ENCODE measurements at places on chromosomes 3 and 15.

DNA sequence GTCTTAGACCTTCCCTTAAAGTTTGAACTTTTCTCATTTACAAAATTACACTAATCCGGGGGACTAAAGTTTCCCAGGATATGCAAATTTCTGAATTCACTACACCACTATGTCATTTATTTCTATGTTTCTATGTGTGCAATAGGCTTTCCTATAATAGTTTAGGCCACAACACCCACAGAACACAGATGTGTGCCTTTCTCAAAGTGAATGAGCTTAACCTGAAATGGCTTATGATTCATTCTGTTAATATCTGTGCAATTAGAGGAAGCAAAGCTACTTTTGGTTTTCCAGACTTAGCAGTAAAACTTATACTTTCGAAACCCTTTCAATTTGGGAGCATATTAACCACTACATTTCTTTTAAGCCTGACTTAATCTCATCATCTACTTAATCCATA lies 748.1 kb downstream of the GBE1 start:
- DNase-seq = no peak

DNA sequence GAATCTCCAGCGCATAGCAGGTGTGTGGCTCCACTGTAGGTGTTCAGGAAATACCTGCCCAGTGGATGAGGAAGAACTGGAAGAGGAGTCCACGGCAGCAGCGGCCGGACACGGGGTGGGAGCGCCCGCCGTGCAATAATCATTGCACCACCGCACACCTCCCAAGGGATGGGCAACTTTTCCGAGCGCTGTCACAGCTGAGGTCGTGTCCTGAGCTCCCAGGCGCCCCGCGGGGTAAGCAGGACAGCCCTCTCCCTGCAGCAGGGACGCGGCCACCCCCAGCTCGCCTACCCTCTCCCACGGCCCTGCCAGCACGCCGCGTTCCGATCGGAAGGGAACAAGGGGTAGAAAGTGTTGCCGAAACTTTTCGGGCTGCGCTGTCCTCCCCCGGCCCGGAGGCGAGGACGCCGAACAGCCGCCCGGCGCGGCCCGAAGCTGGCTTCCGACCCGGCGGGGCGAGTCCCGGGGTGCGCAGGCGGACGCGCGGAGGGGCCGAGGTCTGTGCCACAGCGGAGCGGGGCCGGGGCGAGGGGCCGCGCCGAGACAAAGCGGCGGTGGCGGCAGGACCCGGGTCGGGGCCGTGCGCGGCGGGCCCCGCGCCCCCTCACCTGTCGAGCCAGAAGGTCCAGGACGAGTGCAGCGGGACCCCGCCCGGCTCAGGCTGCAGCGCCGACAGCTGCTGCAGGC lies 475 bp downstream of the EIF4E3 start:
- DNase-seq = peak; percentile 52

DNA sequence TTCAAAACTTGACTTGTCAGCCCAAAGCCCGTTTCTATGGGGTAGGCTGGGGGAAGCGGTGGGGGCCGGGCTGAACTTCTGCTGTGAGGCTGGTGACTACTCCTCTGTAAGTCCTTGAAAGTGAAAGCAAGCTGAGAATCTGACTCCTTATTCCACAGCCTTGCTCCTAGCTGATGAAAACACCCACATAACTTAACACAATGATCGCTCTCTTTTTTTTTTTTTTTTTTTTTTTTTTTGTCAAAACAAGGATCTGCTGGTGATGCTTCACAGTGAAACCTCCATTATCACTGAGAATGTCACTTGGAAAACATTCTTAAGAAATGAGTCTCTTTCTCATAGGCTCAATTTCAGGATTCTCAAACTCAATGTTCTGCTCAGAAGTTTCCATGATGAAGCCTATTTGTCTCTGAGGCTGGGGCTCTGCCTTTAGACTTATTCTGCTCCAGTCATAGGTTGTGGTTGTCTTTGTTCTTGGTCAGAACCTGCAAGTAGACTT lies 31.4 kb upstream of the TKT start:
- DNase-seq = no peak

GRCh38 chr3:56297281-56297840 lies 170.9 kb downstream of the ERC2 start:
- DNase-seq = no peak
